NCI-H1105 (cell line): ENCODE measurements at places on chromosomes 16 and 17.

GRCh38 chr16:69936751-69937211 lies 14.4 kb upstream of the CLEC18A start:
- DNase-seq: no peak

DNA sequence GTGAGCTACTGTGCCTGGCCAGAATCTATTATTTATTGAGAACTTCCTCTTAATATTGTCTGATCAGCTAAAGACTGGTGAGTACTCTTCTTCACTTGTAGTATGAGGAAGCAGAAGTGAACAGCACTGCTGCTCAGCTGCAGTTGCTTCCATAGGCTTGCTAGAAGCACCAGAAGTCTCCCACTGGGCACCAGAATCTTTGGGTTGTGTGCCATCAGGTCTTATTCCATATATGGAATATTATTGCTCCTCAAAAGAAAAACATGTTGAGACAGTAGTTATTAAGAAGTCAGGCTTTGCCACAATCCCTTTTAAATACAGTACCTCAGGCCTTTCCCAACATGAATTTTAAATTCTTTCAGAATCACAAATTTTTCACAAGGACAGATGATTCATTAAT lies 17.2 kb downstream of the SNTB2 start:
- no peak for DNase-seq

- no peak for DNase-seq
These were observed 43.6 kb downstream of the IKZF3 start for GRCh38 chr17:39820541-39820940.

- peak; percentile 3 for DNase-seq
These were observed 185.3 kb upstream of the CACNG3 start for GRCh38 chr16:24070851-24071250.

DNA sequence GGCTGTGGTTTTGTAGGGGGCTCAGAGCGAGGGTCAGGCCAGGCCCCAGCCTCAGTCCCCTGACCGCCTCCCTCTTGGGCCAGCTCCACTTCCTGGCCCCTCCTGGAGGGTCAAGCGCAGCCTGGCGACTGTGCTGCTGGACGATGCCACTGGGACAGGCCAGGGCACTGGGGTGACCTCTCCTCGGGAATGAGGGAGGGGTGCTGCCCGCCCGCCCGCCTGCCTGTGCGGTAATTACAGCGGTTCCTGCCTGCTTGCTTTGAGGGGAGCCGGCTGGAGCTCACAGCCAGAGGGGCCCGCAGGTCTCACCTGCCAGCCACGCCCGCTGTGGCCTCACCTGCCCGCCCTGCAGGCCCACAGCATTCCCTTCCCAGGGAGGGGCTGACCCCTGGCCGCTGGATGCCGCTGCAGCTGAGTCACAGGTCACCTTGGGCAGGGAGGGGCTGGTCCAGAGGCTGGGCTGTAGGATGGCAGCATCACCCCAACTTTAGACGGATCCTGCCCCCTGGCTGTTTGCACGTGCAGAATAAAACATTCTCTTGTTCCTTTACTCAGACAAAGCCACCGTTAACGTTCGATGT lies 76.7 kb upstream of the CBX4 start:
- DNase-seq: no peak

GRCh38 chr17:77825621-77826020 lies 132.9 kb upstream of the TNRC6C start:
- DNase-seq: no peak

GRCh38 chr17:61405686-61406536 lies 6.3 kb downstream of the TBX2 start:
- no peak for DNase-seq

GRCh38 chr16:1548727-1549126 lies 15.3 kb downstream of the TMEM204 start:
- DNase-seq: no peak

GRCh38 chr16:48394355-48394703 lies 9.1 kb upstream of the SIAH1 start:
- no peak for DNase-seq

DNA sequence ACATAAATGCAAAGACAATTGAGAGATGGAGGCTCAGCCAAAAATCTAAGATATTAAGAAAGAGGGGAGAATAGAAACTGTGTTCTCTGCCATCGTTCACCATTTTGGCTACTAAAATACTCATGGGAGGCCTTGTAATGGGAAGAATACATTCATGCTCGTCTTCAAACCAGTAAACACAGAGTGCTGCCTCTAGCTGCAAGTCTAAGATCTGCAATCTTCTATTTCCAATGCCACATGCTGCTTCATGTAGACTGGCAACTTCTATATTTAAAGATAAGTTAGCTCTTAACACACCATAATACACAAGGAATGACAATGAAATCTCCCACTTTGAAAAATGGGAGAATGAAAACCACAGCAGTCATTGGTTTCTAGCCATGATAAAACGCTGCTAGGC lies 387.3 kb downstream of the HS3ST3B1 start:
- no peak for DNase-seq

- no peak for DNase-seq
These were observed 39.6 kb upstream of the MEOX1 start for GRCh38 chr17:43701318-43701743.

- no peak for DNase-seq
These were observed 16.0 kb downstream of the SPNS3 start for GRCh38 chr17:4449736-4450135.

- DNase-seq: no peak
These were observed 12.8 kb upstream of the ITGB3 start for GRCh38 chr17:47240806-47241205.

DNA sequence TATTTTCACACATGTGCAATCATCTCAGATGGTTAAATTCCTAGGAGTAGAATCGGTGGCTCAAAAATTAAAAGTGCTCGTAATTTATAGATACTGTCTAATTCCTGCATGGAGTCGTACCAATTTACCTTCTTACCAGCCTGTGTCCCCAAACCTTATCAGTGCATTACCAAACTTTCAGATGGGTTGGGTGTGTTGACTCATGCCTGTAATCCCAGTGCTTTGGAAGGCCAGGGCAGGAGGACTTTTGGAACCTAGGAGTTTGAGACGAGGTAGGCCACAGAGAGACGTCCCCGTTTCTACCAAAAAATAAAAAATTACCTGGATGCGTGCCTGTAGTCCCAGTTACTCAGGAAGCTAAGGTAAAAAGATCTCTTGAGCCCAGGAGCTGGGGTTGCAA lies 34.5 kb upstream of the GPRC5B start:
- DNase-seq: no peak

- DNase-seq: no peak
These were observed 96.3 kb upstream of the ZNF750 start for GRCh38 chr17:82935966-82936767.

DNA sequence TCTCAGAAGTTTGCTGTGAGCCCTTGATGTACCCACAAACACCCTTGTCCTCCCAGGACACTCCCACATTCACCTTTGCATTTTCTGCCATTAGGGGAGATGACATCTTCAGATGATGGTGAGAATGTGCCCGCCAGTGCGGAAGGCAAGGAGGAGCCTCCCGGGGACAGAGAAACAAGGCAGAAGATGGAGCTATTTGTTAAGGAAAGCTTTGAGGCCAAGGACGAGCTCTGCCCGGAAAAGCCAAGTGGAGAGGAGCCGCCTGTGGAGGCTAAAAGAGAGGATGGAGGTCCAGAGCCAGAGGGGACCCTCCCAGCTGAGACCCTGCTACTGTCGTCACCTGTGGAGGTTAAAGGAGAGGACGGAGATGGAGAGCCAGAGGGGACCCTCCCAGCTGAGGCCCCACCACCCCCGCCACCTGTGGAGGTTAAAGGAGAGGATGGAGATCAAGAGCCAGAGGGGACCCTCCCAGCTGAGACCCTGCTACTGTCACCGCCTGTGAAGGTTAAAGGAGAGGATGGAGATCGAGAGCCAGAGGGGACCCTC lies 17.0 kb downstream of the TAF1C start:
- DNase-seq: no peak

DNA sequence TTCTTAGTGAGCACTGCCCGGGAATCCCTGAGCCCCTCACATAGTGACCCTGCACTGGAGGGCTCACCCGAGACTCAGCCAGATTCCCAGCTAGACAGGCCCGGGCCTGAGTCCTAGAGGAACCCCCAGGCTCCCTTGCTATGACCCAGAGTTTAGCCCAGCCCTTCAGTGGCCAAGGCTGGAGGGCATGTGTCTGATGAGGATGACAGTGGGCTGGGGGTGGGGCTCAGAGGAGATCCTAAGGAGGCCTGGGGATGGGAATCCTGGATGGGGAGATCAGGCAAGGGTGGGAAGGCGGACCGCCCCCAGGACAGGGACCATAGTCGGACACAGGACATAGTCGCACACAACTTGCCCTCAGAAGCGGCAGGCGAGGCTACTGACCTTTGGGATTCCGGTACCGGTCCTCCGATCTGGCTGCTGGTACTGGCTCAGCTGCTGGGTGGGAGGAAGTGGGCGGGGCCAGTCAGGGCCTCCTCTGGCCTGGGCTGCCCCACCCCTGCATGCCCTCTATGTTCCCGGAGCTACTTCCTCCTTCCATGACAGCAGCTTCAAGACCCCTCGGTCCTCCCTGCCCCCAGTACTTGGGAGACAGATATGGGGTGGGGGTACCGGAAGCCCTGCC lies 1.1 kb downstream of the CD79B start:
- no peak for DNase-seq

- no peak for DNase-seq
These were observed 73.2 kb downstream of the CMIP start for GRCh38 chr16:81517629-81518438.

DNA sequence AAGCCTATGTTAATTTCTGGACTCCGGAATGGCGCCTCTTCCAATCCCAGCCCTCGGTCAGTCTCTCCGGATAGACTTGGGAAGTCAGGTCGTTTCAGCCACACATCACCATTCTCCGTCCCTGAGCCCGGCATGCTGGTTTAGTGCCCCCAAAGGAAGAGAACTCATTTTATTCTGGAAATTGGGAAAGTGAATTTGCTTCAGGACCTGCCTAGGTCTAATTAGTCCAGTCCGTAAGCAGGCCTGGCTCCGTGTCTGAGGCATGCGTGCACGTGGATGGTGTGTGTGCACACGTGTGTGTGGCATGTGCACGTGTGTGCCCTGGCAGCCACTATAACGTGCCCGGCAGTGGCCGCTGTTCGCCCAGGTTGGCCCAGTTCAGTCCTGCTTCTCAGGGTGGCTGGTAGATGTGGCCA lies 77.4 kb downstream of the RPA1 start:
- no peak for DNase-seq

DNA sequence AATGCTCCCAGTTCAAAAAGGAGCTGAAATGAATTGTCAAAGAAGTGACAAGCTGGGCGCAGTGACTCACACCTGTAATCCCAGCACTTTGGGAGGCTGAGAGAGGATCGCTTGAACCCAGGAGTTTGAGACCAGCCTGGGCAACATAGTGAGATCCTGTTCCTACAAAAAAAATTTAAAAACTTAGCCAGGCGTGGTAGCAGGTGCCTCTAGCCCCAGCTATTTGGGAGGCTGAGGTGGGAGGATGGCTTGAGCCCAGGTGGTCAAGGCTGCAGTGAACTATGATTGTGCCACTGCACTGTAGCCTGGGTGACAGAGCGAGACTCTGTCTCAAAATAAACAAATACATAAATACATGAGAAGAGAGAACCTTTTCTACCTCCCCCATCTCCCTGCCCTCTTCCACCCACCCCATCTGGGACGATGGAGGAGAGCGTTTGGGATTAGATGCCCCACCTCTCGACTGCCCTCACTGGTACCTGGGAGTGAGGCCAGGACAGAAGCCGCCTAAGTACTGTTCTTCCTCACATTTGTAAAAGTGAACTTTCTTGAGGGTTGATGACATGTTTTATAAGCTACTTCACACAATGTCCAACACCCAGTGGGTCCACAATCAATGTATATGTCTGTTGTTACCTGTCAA lies 2.4 kb downstream of the IL4R start:
- no peak for DNase-seq

DNA sequence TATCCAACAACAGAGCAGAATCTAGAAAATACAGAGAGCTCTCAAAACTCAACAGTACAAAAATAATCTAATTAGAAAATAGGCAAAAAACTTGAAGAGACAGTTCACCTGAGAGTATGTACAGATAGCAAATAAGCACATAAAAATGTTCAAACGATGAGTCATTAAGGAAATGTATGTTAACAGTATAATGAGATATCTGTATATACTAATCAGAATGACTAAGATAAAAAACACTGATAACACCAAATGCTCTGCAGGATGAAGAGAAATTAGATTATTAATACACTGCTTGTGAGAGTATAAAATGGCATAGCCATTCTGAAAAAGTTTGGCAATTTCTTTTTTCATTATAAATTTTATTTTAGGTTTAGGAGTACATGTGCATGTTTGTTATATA lies 1307.6 kb upstream of the GOT2 start:
- no peak for DNase-seq

GRCh38 chr17:38585056-38585917 lies 20.5 kb downstream of the SRCIN1 start:
- no peak for DNase-seq

- no peak for DNase-seq
These were observed 6.6 kb downstream of the KRT39 start for GRCh38 chr17:40960144-40960543.

GRCh38 chr16:692356-693108 lies 2.3 kb upstream of the WDR24 start:
- no peak for DNase-seq

DNA sequence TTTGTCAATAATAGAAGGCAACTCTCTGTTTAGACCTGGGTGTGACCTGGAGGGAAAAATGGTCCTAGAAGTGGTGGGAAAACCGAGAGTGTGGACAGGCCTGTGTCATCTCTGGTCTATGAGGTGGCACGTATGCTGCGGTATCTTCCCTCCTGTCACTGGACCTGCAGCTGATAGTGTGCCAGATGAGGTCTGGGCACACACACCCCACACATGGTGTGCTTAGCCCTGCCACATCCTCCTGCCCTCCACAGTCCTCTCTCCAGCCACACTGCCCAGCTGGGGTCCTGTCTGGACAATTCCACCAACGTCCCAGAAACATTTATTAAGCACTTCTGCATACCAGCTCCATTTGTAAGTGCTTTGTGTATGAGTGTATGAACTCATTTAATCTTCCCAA lies 37.2 kb downstream of the GLP2R start:
- DNase-seq: no peak

DNA sequence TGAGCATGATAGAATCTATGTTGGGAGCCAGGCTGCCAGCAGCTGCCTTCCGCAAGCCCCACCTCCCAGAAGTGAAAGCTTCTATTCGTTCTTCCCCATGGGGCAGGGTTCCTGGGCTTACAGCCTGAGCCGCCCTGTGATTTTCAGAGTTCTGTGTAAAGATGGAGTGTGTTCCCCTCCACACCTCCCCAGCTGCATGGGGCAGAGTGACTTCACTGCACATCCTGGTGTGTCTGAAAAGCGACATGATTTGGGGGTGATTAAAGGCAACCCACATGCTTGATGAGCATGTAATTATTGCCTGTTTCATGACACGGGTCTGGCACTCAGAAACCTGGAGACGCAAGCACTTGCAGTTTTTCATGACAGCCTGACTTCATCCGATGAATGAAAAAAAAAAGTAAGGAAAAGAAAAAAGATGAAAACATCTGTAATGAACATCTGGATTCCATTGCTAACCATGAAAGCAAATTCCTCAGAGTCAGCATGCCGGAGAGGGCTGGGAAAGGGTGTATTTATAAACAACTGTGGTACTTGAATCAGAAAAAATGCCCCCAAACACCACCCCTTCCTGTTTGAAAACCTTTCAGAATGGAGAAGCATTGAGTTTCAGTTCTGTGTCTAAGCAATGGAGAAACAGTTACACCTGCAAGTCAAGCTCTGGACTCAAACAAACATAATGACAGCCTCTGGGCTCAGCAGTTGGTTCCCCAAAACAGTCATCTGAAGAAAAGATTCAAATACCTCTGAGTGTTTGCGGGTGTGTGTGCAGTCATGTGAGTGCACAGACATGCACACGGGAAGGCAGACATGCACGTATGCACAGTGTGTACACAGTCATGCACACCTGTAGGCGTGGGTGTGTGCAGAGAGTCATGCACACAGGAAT lies 266.0 kb downstream of the ENGASE start:
- no peak for DNase-seq
